ENCODE measurements at places on chromosomes 7 and 10. TPM values are rescaled to one million over a fixed set of nuclear protein-coding genes. Genes with fewer than 3 reads are reported as not detected.

GRCh38 chr7:2956076-2956475 is 87.6 kb downstream of the CARD11 start:
- H3K27me3 ChIP-seq = no peaks in the 10 kb centered on the region

- no peak overlapping the region for H3K27ac ChIP-seq
- H3K27me3 ChIP-seq = no peaks in the 10 kb centered on the region
- no peaks in the 10 kb centered on the region for H3K36me3 ChIP-seq
- H3K4me1 ChIP-seq = no peaks in the 10 kb centered on the region
- DNase-seq = no peak
Observed at GRCh38 chr7:37149051-37149772, 299.5 kb downstream of the ELMO1 start.

- H3K27ac ChIP-seq = no peak overlapping the region
- no peak overlapping the region for H3K4me3 ChIP-seq
- H3K27me3 ChIP-seq = no peaks in the 10 kb centered on the region
- H3K36me3 ChIP-seq = no peaks in the 10 kb centered on the region
- no peaks in the 10 kb centered on the region for H3K4me1 ChIP-seq
Observed at GRCh38 chr7:80981405-80981804, 62.6 kb upstream of the SEMA3C start.

DNA sequence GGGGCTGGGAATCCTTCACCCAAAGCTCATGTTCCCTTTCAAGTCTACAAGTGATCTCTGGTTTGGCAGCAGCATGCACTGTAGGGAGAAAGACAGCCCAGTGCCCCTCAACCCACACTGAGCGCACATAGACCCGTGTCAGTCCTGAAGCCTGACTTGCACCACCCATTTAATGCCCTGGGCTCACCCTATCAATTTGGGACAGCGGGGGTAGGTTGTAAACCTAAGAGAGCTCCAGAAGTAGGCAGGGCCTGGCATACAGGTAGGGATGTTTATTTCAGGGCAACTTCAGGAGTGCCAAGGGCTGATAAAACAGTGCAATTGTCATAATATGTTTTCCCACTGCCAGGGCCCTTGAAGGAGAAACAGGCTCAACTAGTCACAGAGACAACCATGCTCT is 3.5 kb upstream of the ATP6V0E2 start:
- DNase-seq = no peak
- no peaks in the 10 kb centered on the region for H3K36me3 ChIP-seq
- no peak overlapping the region for H3K4me3 ChIP-seq
- H3K27ac ChIP-seq = no peak overlapping the region
- no peaks in the 10 kb centered on the region for H3K27me3 ChIP-seq
- H3K4me1 ChIP-seq = peaks cover 6% of the 10 kb centered on the region

GRCh38 chr10:34046506-34047034 is 712.1 kb upstream of the NRP1 start:
- peaks cover 11% of the 10 kb centered on the region for H3K27me3 ChIP-seq
- DNase-seq = no peak
- peaks cover 15% of the 10 kb centered on the region for H3K4me1 ChIP-seq
- no peak overlapping the region for H3K27ac ChIP-seq
- no peaks in the 10 kb centered on the region for H3K36me3 ChIP-seq
- H3K4me3 ChIP-seq = no peak overlapping the region

DNA sequence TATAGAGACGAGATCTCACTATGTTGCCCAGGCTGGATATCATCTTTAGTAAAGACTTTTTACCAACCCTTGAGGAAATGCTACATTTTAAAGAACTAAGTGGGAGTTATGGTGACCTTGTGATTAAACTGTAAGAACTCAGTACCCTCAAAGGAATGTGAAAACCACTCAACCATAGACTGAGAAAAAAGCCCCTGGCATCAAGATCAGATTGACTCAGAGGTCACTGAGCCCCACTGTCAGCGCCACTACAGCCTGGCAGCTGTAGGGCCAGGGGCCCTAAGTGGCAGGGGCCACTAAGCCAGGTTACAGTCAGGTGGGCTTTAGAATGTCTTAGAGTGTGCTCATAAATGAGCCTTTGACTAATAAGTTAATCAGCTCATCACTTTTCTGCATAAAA is 55.9 kb downstream of the APBB1IP start:
- H3K36me3 ChIP-seq = no peaks in the 10 kb centered on the region
- no peaks in the 10 kb centered on the region for H3K4me1 ChIP-seq
- no peaks in the 10 kb centered on the region for H3K27me3 ChIP-seq
- H3K27ac ChIP-seq = no peak overlapping the region
- no peak for DNase-seq

- H3K27me3 ChIP-seq = no peaks in the 10 kb centered on the region
- no peak overlapping the region for H3K27ac ChIP-seq
- no peaks in the 10 kb centered on the region for H3K4me1 ChIP-seq
- no peak overlapping the region for H3K4me3 ChIP-seq
- no peak for DNase-seq
Observed at GRCh38 chr10:73863039-73863817, 11.1 kb downstream of the CAMK2G start.

DNA sequence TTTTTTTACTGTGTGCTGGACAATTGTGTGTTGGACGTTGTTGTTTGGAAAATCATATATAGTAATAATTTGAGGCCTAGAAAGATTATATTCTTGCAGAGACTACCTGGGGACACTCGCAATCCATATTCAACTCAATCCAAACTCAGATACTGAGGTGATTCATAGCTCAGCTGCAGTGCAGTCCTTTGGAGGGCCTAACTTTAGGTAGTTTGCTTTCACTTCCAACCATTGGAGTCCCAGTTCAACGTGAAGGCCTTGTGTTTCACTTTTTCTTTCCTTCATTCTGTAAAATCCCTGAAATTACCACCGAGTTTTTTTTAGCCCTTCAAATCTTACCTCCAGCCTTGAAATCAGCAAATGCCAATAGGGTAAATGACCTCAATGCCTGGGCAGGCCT is 32.3 kb downstream of the ATRNL1 start:
- H3K4me3 ChIP-seq = no peak overlapping the region
- no peaks in the 10 kb centered on the region for H3K36me3 ChIP-seq
- no peak overlapping the region for H3K27ac ChIP-seq

Gene SPDYE6
- not detected for total RNA-seq

Data from MCF 10A (cell line).